ENCODE measurements at places on chromosomes 7 and 10.

DNA sequence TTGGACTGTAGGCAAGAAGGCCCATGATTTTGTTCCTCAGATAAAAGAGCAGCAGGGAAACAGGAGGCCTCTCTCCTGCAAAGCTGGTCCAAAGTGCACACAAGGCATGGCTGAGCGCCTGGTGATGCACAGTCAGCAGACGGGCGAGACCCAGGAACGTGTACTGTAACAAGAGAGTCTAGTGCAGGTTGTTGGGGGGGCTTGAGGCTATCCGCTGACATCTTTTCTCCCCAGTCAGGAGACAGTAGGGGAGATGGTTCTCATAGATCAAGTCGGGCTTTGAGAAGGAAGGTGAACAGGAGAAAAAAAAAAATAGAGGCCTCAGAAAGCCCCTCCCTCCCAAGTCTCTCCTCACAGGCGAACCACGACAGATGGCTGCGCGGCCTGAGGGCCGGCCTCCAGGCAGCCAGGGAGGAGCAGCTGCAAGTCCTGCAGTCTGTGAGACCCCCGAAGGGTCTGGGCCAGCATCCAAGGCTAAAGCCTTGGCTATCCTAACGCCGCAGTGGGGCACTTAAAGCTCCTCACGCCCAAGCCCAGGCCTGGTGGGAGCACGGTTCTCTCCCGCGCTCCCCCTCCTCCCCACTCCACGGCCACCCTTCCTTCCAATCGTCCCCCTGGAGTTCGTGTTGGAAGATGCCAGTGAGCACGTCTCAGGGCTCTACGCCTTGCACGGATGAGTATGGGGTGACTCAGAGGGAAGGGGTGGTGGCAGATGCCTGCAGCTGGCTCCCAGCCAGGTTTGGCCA is 68.3 kb downstream of the PRKAG2 start:
- no peak for DNase-seq

DNA sequence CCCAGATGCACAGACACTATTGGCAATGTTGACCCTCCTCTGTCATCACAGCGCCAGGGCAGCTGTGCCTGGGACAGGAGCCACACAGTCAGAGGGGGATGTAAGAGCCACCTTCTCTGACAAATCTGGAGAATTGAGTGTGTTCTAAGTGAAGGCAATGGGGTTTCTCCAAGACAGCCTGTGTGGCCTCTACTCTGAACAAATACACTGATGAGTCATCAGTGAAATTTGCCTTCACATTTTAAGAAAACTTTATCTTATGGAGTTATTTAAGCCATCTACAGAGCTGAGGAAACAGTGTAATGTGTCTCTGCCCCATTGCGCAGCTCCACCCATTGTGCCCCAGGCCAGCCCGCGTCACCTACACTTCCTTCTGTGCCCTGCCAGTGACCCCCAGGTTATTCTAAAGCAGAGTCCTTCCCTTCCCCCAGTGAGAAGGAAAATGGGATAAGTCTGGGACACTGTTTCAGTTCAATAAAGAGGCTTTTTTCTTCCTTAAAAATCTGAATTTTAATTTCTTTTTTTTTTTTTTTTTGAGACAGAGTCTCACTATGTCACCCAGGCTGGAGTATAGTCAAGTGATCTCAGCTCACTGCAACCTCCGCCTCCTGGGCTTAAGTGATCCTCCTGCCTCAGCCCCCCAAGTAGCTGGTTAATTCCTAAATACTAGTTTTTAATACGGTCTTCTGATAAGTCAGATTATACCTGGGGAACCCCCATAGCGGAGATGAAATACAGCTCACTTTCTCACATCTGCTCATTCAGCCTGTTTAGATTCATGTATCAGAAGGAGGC is 21.8 kb downstream of the AKR1E2 start:
- no peak for DNase-seq

DNA sequence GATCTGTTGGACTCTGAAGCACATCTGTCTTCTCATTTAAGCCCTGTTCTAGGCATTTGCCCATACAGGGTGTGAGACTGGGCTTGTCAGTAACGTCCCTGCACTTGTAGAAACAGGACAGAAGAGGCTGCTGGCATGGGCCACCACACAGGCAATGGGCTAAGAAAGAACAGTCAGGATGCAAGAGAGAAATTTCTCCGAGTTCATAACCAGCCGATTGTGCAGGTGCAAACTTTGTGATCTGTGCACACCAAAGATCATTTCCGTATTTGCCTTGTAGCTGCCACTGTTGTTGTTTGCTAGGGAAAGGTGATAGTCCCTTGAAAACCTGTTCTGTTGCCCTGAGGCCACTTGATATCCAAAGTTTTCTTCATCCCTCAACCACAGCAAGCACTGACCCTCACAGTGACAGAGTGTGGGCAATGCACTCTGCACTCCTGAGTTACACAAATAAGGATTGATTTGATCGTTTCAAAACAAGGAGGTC is 20.3 kb downstream of the KLF6 start:
- DNase-seq: no peak

DNA sequence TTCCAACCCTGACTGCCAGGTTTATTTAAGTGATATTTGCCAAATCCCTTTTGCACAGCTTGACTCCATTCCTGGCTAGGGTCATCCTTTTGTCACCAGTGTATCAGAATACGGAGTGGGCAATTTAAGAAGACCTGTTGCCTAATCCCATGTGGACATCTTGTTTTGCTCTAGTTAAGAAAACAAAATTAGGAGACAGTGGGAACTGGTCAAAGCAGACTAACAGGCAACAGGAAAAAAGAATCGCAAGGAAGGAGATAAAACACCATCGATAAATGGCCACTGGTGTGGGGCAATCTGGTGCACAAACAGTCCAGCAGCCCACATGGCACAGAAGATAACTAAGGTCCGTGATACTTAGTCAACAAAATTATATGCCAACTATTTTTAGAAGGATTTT is 21.4 kb downstream of the KDM7A start:
- no peak for DNase-seq

GRCh38 chr7:114791771-114792170 is 130.1 kb upstream of the MDFIC start:
- no peak for DNase-seq

GRCh38 chr7:32765185-32765584 is 126.4 kb downstream of the KBTBD2 start:
- no peak for DNase-seq

DNA sequence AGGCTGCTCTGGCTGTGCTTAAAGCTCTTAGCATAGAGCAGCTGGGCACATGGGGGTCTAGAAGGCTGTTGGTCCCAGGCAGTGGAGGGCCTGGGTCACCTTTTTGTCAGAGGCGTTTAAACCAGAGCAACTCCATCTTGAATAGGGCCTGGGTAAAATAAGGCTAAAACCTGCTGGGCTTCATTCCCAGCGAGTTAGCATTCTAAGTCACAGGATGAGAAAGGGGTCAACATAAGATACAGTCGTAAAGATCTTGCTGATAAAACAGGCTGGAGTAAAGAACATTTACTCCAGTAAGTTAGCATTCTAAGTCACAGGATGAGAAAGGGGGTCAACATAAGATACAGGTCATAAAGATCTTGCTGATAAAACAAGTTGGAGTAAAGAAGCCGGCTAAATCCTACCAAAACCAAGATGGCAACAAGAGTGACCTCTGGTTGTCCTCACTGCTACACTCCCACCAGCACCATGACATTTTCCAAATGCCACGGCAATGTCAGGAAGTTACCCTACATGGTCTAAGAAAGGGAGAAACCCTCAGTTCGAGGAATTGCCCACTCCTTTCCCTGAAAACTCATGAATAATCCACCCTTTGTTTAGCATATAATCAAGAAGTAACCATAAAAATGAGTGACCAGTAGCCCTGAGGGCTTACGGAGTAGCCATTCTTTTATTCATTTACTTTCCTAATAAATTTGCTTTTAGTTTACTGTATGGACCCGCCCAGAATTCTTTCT is 96.8 kb upstream of the PCBD1 start:
- no peak for DNase-seq

- DNase-seq: no peak
These were observed 234.8 kb downstream of the AGMO start for GRCh38 chr7:15327001-15327400.

- DNase-seq: no peak
These were observed 119.1 kb downstream of the TSPAN12 start for GRCh38 chr7:120738816-120739215.
